ENCODE measurements at places on chromosomes 5 and 9. TPM values are rescaled to one million over a fixed set of nuclear protein-coding genes. Genes with fewer than 3 reads are reported as not detected.
A peak's percentile ranks its signal among the peaks of the same experiment; 100 is the strongest.

DNA sequence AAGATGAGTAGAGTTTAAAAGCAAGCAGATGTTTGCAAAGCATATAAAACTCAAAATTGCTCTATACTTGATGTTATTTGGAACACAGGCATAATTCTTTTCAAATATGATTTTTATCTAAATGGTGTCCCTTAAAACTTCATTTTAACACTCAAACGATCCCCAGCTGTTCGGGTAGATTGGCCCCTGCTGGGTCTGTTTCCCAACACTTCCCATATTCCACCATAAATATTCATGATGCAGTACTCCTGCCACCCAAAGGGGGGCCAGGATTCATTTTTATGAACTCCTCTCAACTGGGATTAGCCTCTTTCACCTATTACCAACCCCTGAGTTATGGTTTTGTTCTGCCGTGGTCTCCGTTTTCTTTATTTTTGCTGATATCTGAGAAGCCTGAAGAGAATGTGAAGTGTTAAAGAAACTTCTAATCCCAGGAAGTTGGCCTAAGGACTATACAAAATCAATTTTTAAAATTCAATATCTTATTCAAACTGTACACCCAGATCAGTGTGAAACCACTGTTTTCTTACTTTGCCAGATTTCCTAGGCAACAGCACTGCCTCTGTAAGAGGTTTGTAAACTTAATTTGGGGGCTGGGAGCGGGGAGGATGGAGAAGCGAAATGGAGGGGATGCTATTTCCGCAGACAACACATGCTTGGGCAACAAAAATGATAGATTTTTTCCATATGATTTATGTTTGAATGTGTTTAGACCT is 384.1 kb downstream of the DMRT2 start:
- H3K27me3 ChIP-seq = no peaks in the 10 kb centered on the region
- no peak overlapping the region for H3K27ac ChIP-seq
- no peak overlapping the region for H3K4me3 ChIP-seq
- H3K36me3 ChIP-seq = no peaks in the 10 kb centered on the region
- no peak for DNase-seq

NREP gene
- 15.1 TPM for total RNA-seq

FAXDC2 gene
- total RNA-seq = 1.9 TPM

GRCh38 chr5:10761933-10762775 is 1.1 kb upstream of the DAP start:
- DNase-seq = peak; percentile 27
- no peaks in the 10 kb centered on the region for H3K36me3 ChIP-seq
- peak overlapping the region; percentile 77 for H3K4me3 ChIP-seq
- peaks cover 5% of the 10 kb centered on the region for H3K27me3 ChIP-seq
- peaks cover 9% of the 10 kb centered on the region for H3K4me1 ChIP-seq

TMOD1 gene
- total RNA-seq = 209 TPM

DNA sequence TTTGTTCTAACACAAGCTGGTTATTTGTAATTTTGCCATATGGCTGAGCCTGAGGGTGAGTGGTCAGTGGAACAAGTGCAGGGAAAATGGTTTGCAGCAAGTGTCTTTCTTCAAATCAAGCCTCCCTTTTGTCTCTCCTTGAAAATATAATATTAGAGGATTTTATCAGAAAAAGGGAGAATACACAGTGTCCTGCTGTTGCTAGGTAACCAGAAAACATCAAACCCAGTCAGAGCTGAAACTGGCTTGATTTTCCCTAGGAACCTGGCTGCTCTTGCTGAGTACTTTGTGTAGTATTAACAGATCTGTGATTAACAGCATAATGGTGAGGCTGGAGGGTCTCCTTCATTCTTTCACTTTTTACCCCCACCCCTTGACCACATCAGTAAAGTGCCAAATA is 314.0 kb downstream of the ARHGEF28 start:
- DNase-seq = no peak
- H3K27me3 ChIP-seq = no peaks in the 10 kb centered on the region
- H3K27ac ChIP-seq = no peak overlapping the region
- H3K36me3 ChIP-seq = no peaks in the 10 kb centered on the region
- H3K4me3 ChIP-seq = no peak overlapping the region

GRCh38 chr9:106954558-106954957 is 91.6 kb downstream of the ZNF462 start:
- H3K27me3 ChIP-seq = no peaks in the 10 kb centered on the region
- H3K4me3 ChIP-seq = no peak overlapping the region
- H3K36me3 ChIP-seq = no peaks in the 10 kb centered on the region
- H3K4me1 ChIP-seq = peaks cover 55% of the 10 kb centered on the region
- DNase-seq = no peak
- peak overlapping the region; percentile 69 for H3K27ac ChIP-seq

DNA sequence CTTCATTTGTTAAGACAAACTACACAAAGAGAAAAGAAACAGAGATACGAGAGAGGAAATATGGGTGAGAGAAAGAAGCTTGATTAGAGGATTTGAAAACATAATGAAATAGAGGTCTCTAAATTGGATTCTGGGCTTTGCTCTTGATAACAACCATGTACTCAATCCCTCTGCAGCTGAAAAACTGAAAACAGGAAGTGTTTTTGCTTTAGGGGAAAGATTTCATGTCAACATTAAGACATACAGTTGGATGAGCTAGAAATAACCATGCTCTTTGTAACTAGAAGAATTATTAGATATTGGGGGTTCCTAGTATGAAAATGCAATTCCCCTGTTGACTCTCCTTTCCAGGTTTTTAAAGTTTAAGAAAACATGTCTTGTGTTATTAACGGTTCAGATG is 21.9 kb downstream of the CRHBP start:
- no peaks in the 10 kb centered on the region for H3K36me3 ChIP-seq
- H3K27ac ChIP-seq = no peak overlapping the region
- H3K4me3 ChIP-seq = no peak overlapping the region
- H3K4me1 ChIP-seq = no peaks in the 10 kb centered on the region

DNA sequence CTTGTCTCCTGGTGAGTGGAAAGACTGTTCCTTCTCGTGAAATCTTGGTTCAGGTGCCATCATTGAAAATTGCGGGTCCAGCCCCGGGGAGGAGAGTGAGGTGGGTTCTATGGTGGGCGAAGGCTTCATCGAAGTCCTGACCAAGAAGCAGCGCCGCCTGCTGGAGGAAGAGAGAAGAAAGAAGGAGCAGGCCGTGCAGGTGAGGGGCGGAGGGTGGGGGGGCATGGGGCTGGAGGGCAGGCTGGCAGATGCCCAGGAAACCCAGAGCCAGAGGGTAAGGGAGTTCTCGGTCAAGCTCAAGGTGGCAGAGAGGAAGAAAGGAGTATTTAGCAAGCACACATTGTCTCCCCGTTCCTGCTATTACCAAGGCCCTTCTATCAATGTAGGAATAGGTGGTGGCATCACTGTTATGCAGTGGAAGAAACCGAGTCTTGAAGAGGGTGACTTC is 24.3 kb upstream of the POMT1 start:
- H3K4me3 ChIP-seq = no peak overlapping the region
- DNase-seq = peak; percentile 60
- no peak overlapping the region for H3K27ac ChIP-seq
- H3K36me3 ChIP-seq = peaks cover 100% of the 10 kb centered on the region
- no peaks in the 10 kb centered on the region for H3K27me3 ChIP-seq
- peaks cover 27% of the 10 kb centered on the region for H3K4me1 ChIP-seq

DNA sequence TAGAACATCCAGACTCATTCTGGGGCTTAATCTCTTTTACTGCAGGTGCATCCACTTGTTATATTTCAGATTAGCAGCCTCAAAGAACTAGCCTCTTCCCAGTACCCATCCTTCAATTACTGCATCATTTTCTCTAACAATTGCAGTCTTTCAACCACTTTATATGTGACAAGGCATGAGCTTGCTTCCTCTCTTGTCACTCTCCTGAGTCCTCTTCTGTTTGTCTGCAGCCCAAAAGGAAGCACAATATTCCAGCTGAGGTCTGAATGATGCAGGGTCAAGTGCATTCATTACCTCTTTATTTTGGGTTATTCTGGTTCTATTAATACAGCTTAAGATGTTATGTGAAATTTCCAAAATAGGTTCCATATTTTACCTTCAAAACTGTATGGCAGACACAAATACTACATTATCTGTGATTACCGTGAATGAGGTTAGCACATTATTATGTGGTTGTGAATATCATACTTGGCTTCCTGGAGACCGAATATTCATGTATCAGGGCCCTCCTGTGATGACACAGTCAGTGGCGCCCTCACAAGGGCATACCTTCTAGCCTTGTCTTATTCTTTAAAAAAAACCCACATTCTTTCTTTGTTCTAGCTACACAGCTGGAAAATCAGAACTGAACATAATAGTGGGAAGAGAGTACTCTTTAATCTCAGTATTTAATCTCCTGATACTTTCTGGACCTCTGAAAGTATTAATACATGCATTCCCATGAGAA is 323.8 kb downstream of the PDE4D start:
- H3K36me3 ChIP-seq = no peaks in the 10 kb centered on the region
- H3K27ac ChIP-seq = peak overlapping the region; percentile 60
- H3K4me3 ChIP-seq = no peak overlapping the region
- H3K4me1 ChIP-seq = peaks cover 39% of the 10 kb centered on the region
- no peaks in the 10 kb centered on the region for H3K27me3 ChIP-seq

DNA sequence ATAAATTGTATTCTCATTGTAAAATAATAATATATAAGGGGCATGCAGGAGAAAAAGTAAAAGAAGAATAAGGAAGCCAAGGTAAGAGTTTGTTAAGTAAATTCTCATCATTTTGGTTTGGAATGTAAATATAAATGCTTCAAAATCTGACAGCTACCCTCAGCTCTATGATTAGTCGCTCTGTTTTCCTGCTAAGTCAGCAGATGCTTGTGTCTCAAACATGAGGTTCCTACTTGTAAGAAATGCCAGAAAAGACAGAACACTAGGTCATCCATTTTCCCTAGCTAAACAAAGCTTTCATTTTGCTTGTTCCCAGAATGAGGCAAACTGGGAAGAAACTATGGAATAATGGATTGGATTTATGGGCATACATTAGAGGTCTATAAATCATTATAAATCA is 293.1 kb downstream of the DMRTA1 start:
- H3K36me3 ChIP-seq = no peaks in the 10 kb centered on the region
- no peak overlapping the region for H3K4me3 ChIP-seq
- no peaks in the 10 kb centered on the region for H3K4me1 ChIP-seq
- DNase-seq = no peak
- no peak overlapping the region for H3K27ac ChIP-seq
- H3K27me3 ChIP-seq = no peaks in the 10 kb centered on the region

DNA sequence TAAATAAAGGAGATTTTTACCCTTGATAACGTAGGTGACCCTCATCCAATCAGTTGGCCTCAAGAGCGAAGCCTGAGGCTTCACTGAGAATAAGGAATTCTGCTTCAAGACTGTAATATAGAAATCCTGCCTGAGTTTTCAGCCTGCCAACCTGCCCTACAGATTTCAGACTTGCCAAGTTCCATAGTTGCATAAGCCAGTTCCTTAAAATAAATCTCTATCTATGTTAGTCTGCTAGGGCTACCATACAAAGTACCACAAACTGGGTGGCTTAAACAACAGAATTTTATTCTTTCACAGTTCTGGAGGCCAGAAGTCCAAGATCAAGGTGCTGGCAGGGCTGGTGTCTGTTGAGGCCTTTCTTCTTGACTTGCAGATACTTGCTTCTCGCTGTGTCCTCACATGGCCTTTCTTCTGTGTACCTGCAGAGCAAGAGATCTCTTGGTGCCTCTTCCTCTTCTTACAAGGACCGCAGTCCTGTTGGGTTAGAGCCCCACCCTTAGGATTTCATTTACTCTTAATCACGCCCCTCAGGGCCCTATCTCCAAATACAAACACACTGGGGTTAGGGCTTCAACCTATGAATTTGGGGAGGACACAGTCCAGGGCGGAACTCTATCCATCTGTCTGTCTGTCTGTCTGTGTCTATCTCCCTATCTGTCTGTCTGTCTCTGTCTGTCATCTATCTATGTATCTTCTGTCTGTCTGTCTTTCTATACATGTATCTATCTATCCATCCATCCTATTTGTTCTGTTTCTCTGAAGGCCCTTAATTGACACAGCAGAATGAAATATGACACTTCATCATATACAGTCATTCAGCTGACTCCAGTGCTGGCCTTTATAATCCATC is 17.0 kb upstream of the CMBL start:
- no peak overlapping the region for H3K4me3 ChIP-seq
- no peaks in the 10 kb centered on the region for H3K27me3 ChIP-seq
- H3K36me3 ChIP-seq = no peaks in the 10 kb centered on the region
- DNase-seq = no peak
- peak overlapping the region; percentile 75 for H3K27ac ChIP-seq

BTNL3 gene
- not detected for total RNA-seq

FOXD4L4 gene
- total RNA-seq = 0.13 TPM

FIBCD1 gene
- not detected for total RNA-seq

- no peak overlapping the region for H3K4me3 ChIP-seq
- no peaks in the 10 kb centered on the region for H3K36me3 ChIP-seq
- DNase-seq = no peak
- no peaks in the 10 kb centered on the region for H3K27me3 ChIP-seq
These were observed 16.1 kb upstream of the RAI14 start for GRCh38 chr5:34639852-34640626.

IFNB1 gene
- total RNA-seq = not detected

OXCT1 gene
- total RNA-seq = 21.4 TPM

GRCh38 chr5:154166901-154167791 is 23.4 kb upstream of the GALNT10 start:
- H3K36me3 ChIP-seq = no peaks in the 10 kb centered on the region
- H3K27me3 ChIP-seq = no peaks in the 10 kb centered on the region
- no peaks in the 10 kb centered on the region for H3K4me1 ChIP-seq
- DNase-seq = no peak

SPEF2 gene
- total RNA-seq = 0.71 TPM

DNA sequence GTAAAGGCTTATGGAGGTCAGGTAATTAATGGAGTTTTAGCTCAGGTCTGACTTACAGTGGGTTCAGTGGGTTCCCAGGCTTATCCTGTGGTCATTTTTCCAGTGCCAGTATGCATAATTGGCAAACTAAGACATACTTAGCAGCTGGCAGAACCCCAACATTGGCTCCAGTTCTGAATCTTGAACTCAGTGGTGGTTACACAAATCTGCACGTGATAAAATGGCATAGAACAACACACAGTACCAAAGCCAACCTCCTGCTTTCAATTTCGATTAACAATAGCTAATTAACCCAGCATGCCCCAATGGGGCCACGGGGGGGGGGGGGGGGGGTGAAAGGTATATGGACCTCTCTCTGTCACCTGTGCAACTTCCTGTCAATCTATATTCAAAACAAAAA is 19.0 kb upstream of the BARX1 start:
- H3K27ac ChIP-seq = no peak overlapping the region
- no peak for DNase-seq
- peaks cover 3% of the 10 kb centered on the region for H3K27me3 ChIP-seq
- H3K4me1 ChIP-seq = no peaks in the 10 kb centered on the region
- H3K4me3 ChIP-seq = no peak overlapping the region
- no peaks in the 10 kb centered on the region for H3K36me3 ChIP-seq

GRCh38 chr9:87193925-87194868 is 246.9 kb upstream of the GAS1 start:
- H3K27ac ChIP-seq = no peak overlapping the region
- no peaks in the 10 kb centered on the region for H3K36me3 ChIP-seq
- H3K27me3 ChIP-seq = peaks cover 9% of the 10 kb centered on the region
- no peak overlapping the region for H3K4me3 ChIP-seq
- no peak for DNase-seq
- no peaks in the 10 kb centered on the region for H3K4me1 ChIP-seq

All from psoas muscle (tissue), 8 donors.